ENCODE measurements at places on chromosomes 4 and X.

DNA sequence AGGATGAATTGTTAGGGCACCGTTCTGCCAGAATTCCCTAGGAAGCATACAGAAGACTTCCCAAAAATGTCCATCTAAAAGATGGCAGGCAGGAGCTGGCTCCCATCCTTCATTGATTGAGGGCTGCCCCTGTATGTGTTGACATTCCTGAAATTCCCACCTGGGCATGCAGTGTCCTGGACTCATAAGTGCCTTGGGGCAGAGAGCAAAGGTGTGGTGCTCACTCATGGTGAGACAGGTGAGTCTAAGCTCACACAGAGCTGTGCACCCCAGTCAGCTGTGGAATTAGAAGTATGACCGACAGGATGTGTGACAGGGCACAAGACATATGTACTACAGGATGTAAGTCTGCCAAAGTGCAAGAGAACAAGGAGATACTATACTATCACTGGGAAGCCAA is 271.9 kb downstream of the MID1IP1 start:
- no peak for DNase-seq
- no peaks in the 10 kb centered on the region for H3K4me1 ChIP-seq
- H3K27me3 ChIP-seq, result no peaks in the 10 kb centered on the region
- H3K27ac ChIP-seq, result no peak overlapping the region

- H3K36me3 ChIP-seq, result no peaks in the 10 kb centered on the region
- H3K27ac ChIP-seq, result no peak overlapping the region
- no peak overlapping the region for H3K4me3 ChIP-seq
- H3K4me1 ChIP-seq, result peaks cover 5% of the 10 kb centered on the region
- no peaks in the 10 kb centered on the region for H3K27me3 ChIP-seq
These were observed 33.1 kb upstream of the CDKN2AIP start for GRCh38 chr4:183411291-183411861.

GRCh38 chr4:102452854-102453253 is 48.3 kb upstream of the NFKB1 start:
- no peaks in the 10 kb centered on the region for H3K27me3 ChIP-seq
- H3K4me3 ChIP-seq, result no peak overlapping the region
- no peak for DNase-seq

DNA sequence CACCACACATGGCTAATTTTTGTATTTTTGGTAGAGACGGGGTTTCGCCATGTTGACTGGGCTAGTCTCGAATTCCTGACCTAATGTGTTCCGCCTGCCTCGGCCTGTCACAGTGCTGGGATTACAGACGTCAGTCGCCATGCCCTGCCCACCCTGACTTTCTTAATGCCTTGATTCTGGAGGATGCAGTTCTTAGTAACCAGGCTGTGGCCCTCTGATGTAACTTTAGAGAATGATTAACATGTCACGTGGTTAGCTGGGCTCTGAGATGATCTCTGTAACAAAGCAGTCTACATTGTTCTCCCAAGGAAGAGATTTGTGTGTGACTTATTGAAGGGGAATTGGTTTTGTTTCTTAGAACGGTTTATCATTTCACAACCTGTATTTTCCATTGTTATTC is 30.6 kb downstream of the ANK2 start:
- no peaks in the 10 kb centered on the region for H3K36me3 ChIP-seq
- no peaks in the 10 kb centered on the region for H3K27me3 ChIP-seq
- H3K27ac ChIP-seq, result no peak overlapping the region
- no peak for DNase-seq

DNA sequence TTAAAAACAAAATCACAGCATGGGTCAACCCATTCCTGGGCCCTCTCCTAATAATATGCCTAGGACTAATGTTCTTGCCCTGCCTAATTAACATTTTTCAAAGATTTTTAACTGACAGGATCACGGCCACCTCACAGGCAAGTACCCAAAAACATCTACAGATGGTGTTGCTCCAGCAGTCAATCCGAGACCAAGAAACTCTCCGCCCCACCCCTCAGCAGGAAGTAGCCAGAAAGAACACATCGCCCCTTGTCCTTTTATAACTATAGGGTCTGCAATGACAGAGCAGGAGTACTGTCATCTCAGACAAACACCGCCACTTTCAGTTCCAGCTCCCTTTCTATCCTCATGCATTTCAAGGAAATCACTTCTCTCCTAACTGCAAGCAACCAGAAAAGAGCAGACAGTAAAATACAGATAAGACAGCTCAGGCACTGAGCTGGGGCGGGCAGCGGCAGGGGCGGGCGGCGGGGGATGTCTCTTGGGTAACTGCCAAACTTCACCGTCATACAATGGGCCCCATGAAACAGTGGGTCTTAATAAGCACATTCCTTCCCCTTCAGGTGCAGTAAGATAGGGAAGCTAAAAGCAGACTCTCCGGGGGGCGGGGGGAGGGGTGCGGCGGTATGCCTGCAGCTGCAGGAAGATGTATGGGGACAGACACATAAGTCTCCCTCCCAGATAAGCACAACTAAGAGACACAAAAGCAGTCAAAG is 67.4 kb downstream of the ZNF182 start:
- H3K4me3 ChIP-seq, result no peak overlapping the region
- H3K4me1 ChIP-seq, result no peaks in the 10 kb centered on the region
- no peak for DNase-seq

All from suprapubic skin (tissue), 4 donors.